ENCODE measurements at places on chromosomes 5 and 9.

DNA sequence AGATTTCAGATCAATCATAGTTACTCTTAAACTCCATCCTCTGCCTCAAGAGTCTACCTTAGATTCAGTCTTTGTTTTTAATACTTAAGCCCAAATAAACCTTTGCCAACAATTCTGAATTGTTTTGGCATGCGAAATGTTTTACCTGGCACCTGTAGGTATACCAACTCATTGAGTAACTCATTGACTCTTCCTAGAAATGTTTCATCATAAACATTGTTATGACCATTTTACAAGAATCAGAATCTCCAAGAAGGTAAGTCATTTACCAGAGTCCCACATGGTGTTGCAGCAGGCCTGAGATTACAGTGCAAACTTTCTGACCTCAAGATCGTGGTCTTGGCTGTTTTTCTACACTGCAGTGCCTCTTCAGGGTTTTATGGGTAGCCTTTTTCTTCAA lies 750.4 kb downstream of the BRINP1 start:
- DNase-seq, result no peak

DNA sequence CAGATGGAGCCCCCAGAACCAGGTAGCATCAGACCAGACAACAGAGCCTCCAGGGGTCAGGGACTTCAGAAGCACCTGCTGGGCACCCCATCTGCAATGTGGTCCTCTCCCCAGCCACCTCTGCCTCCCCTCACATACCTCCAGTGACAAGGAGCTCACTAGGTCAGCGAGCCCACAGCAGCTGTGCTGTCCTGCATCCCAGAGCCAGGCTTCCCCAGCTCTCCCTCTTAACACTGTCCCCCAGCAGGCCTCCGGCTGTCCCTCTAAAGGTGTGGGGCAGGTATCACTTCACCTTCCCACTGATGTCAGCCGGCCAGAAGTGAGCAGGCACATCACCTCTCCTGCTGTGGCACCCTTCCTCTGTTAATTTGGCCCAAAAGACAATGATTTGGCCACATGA lies 83.6 kb downstream of the LMX1B start:
- DNase-seq, result no peak

DNA sequence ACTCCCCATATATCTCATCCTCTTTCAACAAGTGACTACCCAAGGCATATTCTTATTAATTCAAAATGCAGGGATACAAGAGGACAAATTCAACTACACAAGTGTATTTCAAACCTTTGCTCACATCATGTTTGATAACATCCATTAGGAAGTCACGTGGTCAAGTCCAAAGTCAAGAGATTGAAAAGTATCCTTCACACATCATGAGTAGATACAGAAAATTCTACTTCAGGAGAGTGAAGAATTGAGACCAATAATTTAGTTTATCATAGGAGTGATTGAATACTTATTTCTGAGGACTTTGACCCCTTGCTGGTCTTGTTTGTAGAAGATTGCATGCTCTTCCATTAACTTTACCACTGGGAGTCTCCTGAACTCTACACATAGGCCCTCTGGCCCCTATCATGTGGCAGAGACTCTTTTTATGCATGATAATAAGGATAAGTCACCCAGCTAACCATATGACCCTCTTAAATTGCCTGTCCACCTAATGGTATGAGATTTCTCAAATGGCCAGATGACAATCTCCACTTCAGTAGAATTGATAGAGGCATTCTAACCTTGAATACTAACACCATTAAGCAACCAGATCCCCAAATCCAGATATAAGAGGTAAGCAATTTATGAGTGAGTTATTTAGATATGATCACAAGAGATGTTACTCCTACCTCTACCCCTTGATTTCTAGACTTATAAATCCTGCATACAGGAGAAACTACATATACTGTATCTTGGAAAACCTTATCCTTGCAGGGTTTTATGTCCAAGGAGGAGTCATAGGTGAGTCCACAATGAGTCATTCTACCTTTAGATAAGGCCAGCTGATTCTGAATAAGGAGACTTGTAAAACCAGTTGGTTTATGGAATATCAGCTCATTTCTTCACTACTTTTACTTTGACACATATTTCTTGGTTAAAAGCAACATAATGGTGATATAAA lies 26.6 kb upstream of the SLC46A2 start:
- no peak for DNase-seq

DNA sequence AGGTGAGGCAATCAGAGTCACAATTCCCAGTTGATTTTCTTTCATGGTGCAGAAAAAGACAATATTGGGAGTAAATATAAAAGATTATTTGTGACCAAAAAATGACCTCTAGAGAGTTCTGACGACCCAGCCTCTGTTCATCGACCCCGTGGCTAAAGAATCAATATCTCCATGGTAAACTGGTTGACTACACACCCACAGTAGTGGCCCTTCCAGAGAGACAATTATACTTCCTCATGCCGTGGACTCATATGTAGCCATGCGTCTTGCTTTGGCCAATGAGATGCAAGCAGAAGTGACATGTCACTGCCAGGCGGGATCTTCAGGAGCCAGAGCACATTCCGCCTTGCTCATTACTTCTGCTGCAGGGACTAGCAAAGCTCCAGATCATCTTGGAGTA lies 163.3 kb upstream of the RAD23B start:
- DNase-seq, result no peak

GRCh38 chr5:27473307-27474046 lies 435.1 kb upstream of the CDH9 start:
- no peak for DNase-seq

- DNase-seq, result no peak
These were observed 24.2 kb upstream of the DEPDC1B start for GRCh38 chr5:60724126-60724525.

- DNase-seq, result peak; percentile 3
These were observed 46.4 kb upstream of the SLC44A1 start for GRCh38 chr9:105198023-105198422.

- peak; percentile 36 for DNase-seq
These were observed 48.2 kb downstream of the OTP start for GRCh38 chr5:77590347-77590746.
